ENCODE measurements at places on chromosomes 1 and 21.

GRCh38 chr1:6316240-6317097 lies 55.6 kb upstream of the GPR153 start:
- no peak for DNase-seq

DNA sequence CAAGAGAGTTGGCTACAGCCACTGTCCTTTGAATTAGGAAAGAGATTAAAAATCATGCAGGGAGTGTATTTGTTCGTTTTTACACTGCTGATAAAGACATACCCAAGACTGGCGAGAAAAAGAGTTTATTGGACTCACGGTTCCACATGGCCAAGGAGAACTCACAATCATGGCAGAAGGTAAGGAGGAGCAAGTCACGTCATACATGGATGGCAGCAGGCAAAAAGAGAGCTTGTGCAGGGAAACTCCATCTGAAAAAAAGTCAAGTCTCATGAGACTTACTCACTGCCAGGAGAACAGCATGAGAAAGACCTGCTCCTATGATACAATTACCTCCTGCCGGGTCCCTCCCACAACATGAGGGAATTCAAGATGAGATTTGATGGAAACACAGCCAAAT lies 1595.2 kb downstream of the KCNT2 start:
- no peak for DNase-seq

DNA sequence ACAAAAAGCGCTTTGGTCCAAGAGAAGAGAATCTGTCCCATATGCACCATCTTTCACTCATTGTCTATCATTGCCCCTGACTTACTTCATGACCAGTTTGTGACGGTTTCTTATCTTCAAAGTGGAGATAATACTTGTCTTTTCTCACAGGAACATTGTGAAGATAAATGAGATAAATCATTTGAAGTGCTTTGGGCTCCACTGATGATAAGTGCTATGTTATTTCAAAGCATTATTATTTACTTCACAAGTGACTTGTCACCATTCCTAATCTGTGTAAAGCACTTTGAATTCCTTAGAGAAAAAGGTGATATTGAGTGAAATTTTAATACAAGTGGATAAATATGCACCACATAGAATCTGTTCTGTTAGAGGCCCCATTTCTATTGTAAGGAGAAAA lies 731.6 kb upstream of the PTBP2 start:
- DNase-seq, result no peak

GRCh38 chr21:40846587-40847411 lies at the start of gene DSCAM:
DSCAM (minus strand) TSS chr21:40847158; CDS start chr21:40846661, 497 bp downstream.
- DNase-seq, result no peak

GRCh38 chr1:64601207-64601606 lies 131.3 kb downstream of the CACHD1 start:
- DNase-seq, result no peak

DNA sequence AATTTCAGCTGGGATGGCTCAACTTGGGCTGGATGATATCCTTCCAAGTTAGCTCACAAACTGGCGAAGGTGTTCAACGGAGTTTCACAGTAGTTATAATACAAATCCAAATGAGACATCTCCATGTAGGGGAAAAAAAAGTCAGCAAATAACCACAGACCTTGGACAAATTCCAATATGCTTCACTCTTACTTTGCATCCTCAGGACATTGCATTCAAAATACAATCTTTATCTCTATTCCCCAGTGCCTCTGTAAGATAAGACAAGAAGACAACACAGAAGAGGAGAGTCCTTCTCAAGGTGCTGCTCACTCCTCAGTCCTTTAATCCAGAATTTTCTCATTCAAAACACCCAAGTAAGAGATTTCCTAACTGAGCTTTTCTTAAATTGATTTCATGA lies 1797.7 kb downstream of the MRPL39 start:
- no peak for DNase-seq

Measured in activated CD4-positive, alpha-beta T cell treated with anti-CD3 and anti-CD28 coated beads, Interleukin-2, Interleukin-6, amounts not matched to agents 100 ng/mL and 50 ng/mL, durations not matched to agents 16 hours and 8 hours (primary cell).